ENCODE measurements at places on chromosomes 4 and X. TPM values are rescaled to one million over a fixed set of nuclear protein-coding genes. Genes with fewer than 3 reads are reported as not detected.

GRCh38 chr4:995311-996026 lies 2.3 kb upstream of the SLC26A1 start:
- no peak for DNase-seq

CDKN2AIP gene
- 38.7 TPM for total RNA-seq

- DNase-seq: peak; percentile 27
Measured at GRCh38 chrX:132480581-132481203, 8.1 kb downstream of the MBNL3 start.

- DNase-seq: no peak
Measured at GRCh38 chrX:97405031-97405660, 521.4 kb downstream of the RPA4 start.

GRCh38 chr4:37903901-37904300 lies 13.0 kb downstream of the TBC1D1 start:
- no peak for DNase-seq

KDR gene
- 7.9 TPM for total RNA-seq

ARMCX1 gene
- total RNA-seq: 13.1 TPM

BEND2 gene
- total RNA-seq: 10.2 TPM

DNA sequence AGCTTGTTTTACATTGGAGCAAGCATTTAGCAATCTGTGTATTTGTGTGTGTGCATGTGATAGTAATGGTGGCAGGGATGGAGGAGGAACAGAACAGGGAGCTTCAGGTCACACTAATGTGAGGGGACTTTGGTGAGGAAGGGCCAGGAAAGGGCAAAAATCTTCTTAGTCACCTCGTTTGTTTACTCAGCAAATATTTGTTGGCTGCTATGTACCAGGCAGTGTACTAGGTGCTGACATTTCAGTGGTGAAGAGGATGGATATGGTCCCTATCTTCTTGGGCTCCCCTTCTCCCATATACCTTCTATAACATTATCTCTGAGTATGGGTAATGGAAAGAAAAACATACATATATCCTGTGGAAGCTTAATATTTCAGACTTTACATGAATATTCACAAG lies 48.5 kb upstream of the HDAC8 start:
- no peak for DNase-seq

DNA sequence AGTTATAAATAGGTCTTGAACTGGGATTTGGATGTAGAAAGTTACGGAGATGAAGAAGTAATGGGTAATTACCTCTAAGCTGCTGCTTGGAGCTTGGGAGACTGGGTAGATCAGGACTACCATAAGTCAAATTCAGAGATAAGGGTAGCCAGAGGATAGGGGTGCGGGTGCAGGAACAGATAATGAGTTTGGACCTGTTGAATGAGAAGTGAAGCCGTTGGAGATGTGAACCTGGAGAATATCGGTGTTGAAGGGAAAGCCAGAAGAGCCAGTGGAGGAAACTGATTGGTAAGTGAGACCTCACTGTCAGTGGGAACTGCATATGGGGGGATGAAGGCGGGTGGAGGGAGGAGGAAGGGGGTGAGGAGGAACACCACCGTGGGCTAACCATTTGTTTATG lies 618 bp upstream of the FOXO4 start:
- no peak for DNase-seq

DNA sequence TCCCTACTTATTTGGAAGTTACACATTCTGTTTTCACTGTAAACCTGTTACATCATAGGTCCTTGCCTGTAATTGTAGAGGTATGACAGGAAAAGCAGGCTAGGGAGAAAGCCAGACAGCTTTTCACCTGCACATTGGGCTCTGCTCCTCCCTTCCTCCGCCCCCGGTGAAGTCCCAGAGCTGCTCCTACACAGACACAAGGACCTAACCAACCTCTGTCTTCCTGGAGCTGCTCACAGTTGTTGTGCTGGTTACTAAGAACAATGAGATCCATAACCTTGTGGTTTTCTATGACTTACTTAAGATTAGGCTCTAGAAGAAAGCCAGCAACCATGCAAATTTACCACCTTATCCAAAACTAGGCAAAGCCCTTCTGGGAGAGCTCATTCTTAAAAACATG lies 40.0 kb downstream of the MOSPD2 start:
- no peak for DNase-seq

- DNase-seq: peak; percentile 20
Measured at GRCh38 chr4:42306221-42307109, 90.8 kb upstream of the SHISA3 start.

- DNase-seq: no peak
Measured at GRCh38 chr4:153260553-153261300, 56.5 kb downstream of the TRIM2 start.

ZNF141 gene
- total RNA-seq: 30.6 TPM

DNA sequence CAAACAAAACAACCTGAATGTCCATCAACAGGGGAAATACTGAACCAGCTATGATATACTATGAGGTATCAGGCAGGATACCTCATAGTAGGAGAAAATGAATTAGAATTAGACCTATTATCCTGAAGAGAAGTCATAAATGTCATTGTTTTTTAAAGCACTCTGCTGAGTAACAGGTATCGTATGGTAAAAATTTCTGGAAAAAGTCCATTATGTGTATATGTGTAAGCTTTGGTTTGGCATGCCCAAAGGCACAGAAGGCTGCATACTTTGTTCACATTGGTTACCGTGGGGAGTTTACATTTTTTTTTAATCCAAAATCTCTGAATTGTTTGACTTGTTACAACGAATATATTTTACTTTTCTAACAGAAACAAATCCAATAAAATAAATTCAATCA lies 70.5 kb downstream of the RPS3A start:
- no peak for DNase-seq

DNA sequence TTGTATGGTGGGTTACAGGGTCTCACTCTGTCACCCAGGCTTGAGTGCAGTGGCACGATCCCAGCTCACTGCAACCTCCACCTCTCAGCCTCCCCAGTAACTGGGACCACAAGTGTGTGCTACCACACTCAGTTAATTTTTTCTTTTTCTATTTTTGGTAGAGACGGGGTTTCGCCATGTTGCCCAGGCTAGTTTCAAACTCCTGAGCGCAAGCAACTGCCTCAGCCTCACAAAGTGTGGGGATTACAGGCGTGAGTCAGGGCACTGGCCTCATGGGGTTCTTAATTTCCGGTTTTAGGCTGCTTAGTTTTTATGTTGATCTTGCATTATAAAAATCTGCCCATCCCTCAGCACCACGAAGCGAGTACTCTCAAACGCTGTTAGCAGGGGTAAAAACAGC lies 6.7 kb downstream of the BCAP31 start:
- no peak for DNase-seq

XAGE2 gene
- not detected for total RNA-seq

ATXN3L gene
- total RNA-seq: 1.2 TPM

DNA sequence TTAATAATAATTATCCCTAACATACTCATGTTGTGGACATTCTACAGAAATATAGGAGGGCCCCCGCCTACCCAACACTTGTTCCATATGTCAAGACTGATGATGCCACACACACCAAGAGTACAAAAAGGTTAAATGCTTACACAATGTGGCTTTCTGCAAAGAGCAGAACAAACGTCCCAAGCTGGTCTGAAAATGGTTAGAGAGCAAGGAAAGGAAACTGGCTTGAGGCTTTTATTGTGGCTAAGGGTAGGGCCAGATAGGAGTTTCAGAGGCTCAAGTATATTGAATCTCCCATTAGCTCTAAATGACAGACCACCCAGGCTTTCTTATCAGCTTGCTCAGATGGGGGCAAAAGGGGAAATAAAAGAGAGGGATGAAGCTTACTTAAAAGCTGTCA lies 134.1 kb upstream of the C1QTNF7 start:
- no peak for DNase-seq

- no peak for DNase-seq
Measured at GRCh38 chrX:11597479-11597878, 68.2 kb downstream of the ARHGAP6 start.

- no peak for DNase-seq
Measured at GRCh38 chr4:145045180-145045579, 52.8 kb downstream of the ANAPC10 start.

STAP1 gene
- 0.93 TPM for total RNA-seq

SUPT20HL1 gene
- 1.5 TPM for total RNA-seq

DNA sequence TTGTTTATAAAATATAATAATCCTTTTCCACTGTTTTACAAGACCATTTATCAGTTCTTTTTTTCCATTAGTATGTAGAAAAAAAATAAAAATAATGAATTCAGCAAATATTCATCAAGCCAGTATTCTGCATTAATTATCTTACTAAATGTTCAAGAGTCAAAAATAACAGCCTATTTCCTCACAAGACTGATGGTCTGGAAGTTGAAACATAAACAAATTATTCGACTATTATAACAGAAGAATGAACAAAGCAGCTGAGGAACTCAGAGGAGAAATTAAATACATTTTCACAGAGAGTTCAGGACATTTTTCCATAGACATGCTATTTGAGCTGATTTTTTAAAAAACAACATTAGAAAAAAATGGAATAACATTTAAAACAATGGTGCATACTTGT lies 2594.8 kb downstream of the ARAP2 start:
- DNase-seq: no peak

DNA sequence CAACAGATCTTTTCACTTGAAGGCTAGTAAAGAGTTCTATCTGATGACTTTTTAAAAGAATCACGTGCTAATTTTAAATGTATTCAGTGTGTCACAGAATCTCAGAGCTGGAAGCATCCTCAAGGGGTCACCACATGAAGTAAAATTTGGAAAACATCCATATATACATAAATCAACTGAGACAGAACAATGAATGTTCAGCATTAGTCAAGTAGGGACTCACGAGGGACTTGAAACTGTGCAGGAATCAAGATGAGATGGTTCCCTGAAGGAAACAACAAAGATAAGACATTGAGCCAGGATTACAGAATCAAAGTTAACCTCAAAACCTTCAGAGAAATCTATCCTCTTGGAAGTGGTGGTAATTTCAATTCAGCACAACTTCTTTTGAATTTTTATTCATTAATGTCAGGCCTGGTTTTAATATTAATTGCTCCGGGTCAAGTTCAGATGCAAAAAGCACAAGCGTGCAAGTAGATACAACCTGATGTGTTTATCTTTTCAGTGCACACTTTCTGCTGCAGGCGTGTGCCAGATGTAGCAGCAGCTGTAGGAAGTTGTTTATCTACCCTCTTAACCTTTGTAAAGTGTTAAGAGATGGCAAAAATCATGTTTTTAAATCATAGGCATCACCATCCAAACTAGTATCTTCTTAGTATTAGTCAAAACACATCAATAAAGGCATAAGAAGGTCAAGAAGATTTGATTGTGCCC lies 87.7 kb upstream of the SRD5A3 start:
- DNase-seq: no peak
